Cardiac septum (tissue), 1 donor: ENCODE measurements at places on chromosomes 5 and 9.

DNA sequence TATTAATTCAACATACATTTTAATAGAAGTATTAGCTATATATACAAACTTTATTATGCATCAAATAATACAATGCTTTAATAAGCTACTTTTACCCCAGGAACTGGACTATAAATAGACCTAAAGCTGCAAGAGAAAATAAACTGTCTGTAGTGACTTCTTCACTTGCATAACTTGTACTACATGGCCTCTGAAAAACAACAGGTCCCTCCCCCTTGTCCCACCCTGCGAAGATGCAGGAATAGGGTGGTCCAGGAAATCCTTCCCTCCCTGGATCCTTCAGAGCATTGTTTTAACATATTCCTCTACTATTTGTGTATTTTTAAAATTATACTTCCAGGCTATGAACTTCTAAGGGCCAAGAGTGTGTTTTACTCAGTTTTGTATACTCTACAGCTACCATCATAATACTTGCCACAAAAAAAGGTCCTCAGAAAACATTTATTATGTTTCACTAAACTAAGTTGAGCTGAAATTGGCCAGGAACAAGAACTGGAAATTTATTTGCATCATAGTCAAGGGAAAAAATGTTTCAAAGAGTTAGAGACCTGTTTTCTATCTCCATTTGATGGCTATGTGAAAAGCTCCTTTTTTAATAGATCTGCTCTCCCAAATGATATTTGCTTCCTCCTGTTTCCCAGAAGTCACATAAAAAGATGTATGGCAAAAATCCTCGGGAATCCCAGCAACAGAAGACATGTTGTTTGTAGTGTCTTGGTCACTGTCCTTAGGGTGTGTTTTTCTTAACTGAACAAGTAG, 15.2 kb upstream of the SELENOP start:
- no peak for DNase-seq

DNA sequence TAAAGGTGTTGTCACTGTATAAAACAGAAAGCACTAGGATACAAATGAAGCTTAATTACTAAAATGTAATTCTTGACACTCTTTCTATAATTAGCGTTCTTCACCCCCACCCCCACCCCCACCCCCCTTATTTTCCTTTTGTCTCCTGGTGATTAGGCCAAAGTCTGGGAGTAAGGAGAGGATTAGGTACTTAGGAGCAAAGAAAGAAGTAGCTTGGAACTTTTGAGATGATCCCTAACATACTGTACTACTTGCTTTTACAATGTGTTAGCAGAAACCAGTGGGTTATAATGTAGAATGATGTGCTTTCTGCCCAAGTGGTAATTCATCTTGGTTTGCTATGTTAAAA, 43.8 kb downstream of the NDFIP1 start:
- no peak for DNase-seq

DNA sequence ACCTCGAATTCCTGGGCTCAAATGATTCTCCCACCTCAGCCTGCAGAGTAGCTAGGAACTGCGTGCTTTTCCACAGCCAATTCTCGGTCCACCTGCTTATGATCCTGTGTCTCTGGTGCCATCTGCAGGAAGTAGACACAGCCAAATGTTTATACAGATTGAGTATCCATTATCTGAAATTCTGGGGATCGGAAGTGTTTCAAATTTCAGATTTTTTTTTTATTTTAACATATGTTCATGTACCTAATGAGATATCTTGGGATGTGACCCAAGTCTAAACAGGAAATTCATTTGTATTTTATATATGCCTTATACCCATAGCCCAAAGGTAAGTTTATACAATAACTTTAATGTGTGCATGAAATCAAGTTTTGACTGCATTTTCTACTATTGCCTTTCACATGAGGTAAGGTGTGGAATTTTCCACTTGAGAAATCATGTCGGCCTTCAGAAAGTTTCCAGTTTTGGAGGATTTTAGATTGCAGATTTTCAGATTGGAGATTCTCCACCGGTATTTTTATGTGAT, 89.5 kb downstream of the ESM1 start:
- no peak for DNase-seq

DNA sequence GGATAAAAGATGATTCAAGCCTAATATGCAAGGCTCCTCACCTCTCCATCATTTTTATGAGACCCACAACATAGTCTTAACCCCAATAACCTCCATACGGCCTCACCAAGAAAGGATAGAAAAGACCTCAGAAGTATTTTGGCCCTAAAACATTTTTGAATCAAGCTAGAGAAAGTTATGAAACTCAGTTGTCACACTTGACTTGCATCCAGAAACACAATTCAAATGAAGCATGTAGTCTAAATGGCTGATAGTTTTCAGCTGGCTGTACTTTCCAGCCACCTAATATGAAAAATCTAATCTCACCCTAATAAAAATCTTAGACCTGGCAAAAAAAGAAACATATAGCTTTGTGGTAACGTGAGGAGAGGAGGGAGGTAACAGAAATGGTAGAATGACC, 116.1 kb downstream of the ARL15 start:
- no peak for DNase-seq

GRCh38 chr5:157038568-157039187, 20.2 kb downstream of the HAVCR1 start:
- no peak for DNase-seq

GRCh38 chr5:158538506-158539074, 561.1 kb downstream of the EBF1 start:
- no peak for DNase-seq

DNA sequence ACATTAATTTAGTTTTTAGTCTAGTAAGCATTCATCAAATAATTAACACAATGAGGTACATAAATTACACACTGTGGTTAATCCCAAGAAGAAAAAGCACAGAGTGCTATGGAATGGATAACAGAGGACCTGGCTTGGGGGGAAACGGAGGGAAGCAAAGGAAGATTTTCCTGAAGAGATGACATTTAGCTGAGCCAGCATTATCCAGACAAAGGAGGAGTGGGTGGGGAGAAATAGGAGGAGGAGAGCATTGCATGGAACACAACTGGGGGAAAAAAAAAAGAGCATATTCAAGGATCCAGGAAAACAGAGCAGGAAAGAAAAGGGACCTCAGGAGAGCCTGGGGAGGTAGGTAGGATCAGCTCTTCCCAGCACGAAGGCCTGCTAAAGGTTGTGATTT, 170.8 kb downstream of the DNAH5 start:
- DNase-seq, result no peak
